Daoy (cell line): ENCODE measurements at places on chromosomes 6 and 20. TPM values are rescaled to one million over a fixed set of nuclear protein-coding genes. Genes with fewer than 3 reads are reported as not detected.

The COL11A2 gene
- 1.6 and 5.5 TPM in 2 replicates for total RNA-seq

The ADGRB3 gene
- total RNA-seq: under 0.01 TPM in 1 of 2 replicates, not detected in the other

The LST1 gene
- 0.09 and 3.5 TPM in 2 replicates for total RNA-seq

The C4B gene
- total RNA-seq: 0.30 and 3.7 TPM in 2 replicates

The PIM1 gene
- 33.3 and 45.3 TPM in 2 replicates for total RNA-seq

The TSBP1 gene
- total RNA-seq: not detected in 2 replicates

The ZC2HC1B gene
- not detected in 2 replicates for total RNA-seq

The CD24 gene
- 193 and 230 TPM in 2 replicates for total RNA-seq

The SHLD1 gene
- 2.8 and 3.0 TPM in 2 replicates for total RNA-seq

The SIRPG gene
- not detected in 2 replicates for total RNA-seq

The LY6G6F gene
- not detected in 2 replicates for total RNA-seq

The RAMACL gene
- 0.34 and 0.86 TPM in 2 replicates for total RNA-seq

The CTCFL gene
- 0.06 TPM in 1 of 2 replicates, not detected in the other for total RNA-seq

The SOX12 gene
- total RNA-seq: 1.1 and 1.5 TPM in 2 replicates

The KCNQ5 gene
- total RNA-seq: 4.4 and 5.1 TPM in 2 replicates

DNA sequence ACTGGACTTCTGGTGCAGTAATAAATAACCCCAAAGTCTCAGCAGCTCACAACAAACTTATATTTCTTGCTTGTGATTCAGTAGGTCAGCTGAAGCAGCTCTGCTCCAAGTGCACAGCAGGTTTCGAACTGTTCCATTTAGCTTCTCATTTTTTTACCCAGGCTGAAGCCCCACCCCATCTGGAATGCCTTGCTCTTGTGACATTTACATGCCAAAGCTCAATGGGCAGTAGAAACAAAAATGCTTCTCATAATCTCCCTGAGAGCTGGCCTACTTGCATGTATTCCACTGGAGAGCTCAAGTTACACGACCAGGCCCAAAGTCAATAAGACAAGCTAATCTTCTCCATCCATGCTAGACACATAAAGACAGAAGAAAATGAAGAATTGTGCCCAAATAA is 165.2 kb downstream of the HAO1 start:
- no peak for DNase-seq

DNA sequence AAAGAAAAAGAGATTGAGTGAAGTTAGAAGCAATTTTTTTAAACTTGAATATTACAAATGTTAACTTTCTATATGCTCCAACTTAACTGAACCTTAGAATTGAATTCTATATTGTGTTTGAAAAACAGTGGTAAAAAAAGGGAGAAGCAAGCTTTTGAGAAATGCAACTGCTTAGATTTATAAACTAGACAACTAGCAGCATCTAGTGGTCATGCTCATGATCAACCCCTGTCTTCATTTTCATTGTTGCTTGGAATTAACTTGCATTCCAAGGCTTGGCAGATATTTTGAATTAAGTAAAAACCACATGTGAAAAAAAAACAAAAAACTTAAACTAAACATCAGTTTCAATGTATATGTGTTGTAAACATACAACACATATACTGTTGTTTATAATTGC is 113.1 kb downstream of the C6orf58 start:
- DNase-seq: peak; percentile 2

DNA sequence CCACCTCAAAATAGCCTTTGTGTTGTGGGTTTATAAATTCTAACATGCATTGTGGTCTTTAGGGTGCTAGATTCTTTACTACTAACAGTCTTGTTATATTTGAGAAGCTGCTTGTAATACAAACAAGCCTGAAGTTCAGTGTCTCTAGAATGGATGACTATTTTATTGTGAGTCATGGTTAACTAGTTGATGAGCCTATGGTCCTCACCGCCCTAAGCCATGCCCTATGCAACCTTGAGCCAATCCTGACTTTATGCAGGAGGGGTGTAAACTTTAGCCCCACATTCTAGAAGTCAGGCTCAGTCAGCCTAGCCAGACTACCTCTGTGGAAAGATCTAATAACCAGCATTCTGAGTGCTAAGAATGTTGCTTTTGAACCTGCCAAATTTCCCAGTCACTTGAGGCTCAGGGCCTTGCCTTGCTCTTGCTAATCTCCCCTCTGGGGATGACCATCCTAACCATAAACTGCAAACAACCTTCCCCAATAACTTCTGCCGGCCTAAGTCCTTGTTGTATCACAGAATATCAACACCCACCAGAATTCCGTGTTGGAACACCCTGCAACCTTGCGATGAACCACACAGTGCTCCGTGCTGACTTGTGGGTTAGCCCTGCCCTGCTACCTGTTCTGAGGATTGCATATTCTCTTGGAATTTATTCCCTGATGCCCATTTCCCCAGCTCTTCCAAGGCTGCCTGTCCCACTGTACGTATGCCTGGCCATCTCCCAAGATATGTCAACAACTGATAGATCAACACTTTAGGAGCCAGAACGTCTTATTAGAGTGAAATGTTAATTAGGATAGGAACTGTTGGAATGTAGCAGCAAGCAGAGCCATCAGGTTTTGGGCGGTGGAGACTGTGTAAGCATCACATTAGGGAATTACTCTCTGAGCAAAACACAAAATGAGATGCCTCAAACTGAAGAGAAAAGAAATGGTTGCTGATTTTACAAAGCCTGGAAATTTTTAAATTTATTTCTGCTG is 71.7 kb upstream of the CEP85L start:
- DNase-seq: peak; percentile 31

GRCh38 chr6:96900873-96901272 is 3.2 kb upstream of the NDUFAF4 start:
- no peak for DNase-seq

GRCh38 chr6:5337573-5337972 is 76.3 kb downstream of the FARS2 start:
- DNase-seq: no peak

DNA sequence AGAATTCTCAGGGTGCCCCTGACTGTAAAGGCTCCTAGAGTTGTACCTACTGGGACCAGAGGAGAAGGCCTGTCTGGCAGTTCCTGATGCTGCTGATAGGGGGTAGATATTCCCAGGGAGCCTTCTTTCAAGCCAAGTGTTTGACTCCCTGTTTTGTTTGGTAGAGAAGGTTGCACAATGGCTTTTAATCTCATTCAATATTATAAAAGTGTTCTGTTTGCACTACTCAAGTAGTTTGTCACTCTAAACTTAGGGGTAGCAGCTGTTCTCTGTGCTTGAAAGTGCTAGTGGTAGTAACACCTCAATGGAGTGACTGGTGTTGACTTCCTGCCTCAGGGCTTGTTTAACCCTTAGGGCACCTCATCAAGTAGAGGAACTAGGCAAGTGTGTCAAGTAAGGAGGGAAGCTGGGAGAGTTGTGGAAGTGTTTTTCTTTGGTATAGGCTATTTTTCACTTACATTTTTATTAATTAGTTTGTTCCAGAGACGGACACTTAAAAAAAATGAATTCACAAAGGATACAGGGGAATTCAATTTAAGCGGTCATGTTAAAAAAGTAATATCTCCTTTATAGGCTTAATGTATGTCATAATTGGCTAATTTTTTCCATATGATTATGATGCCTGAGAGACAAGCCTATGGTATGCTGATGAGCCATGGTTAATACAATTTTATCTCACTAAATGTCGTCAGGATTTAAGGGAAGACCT is 38.1 kb downstream of the BICRAL start:
- no peak for DNase-seq

DNA sequence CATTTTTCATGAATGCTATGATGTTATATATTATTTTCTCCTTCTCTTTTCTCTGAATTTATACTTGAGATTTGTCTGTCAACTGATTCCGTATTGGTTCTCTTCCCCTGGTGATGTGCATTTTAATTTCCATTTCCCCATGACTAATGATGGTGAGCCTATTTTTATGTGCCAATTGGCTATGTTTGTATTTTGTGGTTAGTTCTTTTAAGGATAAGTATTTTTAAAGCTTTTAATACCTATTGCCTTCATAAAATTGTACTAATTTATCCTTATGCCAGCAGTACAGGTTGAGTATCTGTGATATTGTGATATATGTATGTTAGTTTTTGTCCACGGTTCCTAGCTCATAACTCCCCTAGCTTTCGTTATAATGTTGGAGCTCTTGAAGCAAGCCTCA is 2.8 kb downstream of the POLH start:
- DNase-seq: no peak

- DNase-seq: no peak
Measured at GRCh38 chr6:121858986-121859385, 423.5 kb downstream of the GJA1 start.

DNA sequence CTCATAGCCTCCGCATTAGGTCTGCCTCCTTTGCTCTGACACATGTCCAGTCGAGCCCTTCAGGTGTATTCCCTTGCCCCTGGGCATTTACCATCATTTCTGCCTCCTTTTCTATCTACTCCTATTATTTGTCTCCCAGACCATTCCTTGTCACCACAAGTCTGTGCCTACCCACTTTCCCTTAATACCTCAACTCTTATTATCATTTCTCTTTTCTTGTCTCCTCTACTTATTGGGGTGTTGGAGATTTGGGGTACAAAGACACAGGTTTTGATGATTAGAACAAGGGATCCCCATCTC is 1.4 kb downstream of the SYNGAP1 start:
- DNase-seq: no peak

DNA sequence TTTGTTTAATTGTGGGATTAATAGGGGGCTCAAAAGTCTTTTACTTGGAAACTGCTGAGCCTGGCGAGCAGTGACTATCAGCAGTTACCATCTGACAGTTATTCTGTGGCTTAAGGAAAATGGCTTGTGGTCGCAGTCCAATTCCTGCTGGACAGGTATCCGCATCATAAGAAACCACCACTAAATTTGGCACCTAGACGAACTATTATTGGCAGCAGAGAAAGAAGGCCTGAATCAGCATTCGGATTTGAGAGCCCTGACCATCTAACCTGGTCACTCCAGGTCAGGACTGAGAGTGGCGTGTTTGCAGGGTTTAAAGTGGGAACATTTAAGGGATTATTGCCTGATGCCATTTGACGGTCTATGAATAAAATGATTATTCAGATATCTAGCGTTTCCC is 146.4 kb downstream of the RPS12 start:
- DNase-seq: peak; percentile 63

DNA sequence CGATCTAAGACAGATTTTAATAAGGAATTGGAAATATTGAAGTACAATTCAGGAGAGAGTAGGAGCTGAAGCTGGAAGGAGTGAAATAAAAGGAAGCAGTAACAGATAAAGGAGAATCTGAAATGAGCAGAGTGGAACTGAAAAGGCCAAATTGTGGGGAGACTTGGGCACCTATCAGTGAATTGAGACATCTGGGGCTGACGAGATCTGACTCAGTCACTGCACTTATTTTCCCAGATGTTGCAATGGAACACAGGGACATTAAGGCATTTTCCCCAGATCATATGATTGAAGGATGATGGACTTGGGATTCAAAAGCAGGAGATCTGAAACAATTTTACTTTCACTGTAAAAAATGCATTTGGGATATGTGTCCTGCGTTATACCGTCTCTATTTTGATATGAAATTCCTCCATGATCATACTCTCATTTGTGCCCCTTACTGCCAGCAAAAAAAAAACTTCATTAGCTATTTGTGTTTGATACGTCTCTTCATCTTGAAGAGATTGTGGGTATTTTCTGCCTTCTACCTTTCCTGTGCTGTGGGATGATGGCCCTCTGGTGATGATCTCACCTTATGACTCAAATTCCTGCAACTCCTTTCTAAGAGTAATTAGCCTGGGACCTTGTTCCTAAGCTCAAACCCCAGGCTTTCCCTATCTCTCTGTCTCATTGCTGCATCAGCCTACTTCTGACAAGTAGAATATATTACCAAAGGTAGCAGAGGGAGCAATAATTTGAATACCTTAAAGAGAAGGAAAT is 278.5 kb upstream of the MAN1A1 start:
- peak; percentile 71 for DNase-seq

- no peak for DNase-seq
Measured at GRCh38 chr6:168666170-168666569, 225.2 kb downstream of the SMOC2 start.

- DNase-seq: peak; percentile 71
Measured at GRCh38 chr6:139577763-139578604, 203.5 kb upstream of the CITED2 start.

DNA sequence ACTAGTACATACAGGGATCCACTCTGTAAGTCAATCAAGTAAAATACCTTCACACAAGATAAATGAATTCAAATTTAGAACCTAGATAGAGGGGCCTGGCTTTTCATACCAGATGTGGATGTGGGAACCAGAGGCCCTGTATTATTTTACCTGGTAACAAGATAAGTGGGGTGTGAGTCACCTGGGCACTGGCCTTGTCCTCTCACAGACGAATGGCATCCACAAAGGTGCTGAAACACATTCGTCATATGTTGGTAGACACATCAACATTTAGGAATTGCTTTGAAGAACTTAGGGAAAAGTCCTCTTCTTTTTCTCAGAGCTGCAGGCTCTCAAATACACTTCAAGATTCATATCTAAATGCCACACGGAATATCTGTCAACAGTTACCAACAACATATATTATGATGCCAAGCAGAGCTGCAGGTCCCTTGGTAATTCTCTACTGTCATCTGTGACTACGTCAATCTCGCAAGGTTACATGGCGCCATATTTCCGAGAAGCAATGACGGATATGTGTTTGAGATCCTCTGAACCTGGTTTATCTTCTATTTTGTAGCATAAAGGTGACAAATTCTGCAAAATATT is 618.6 kb downstream of the EPM2A start:
- DNase-seq: no peak

- DNase-seq: no peak
Measured at GRCh38 chr20:25497586-25498279, 87.6 kb downstream of the NINL start.

DNA sequence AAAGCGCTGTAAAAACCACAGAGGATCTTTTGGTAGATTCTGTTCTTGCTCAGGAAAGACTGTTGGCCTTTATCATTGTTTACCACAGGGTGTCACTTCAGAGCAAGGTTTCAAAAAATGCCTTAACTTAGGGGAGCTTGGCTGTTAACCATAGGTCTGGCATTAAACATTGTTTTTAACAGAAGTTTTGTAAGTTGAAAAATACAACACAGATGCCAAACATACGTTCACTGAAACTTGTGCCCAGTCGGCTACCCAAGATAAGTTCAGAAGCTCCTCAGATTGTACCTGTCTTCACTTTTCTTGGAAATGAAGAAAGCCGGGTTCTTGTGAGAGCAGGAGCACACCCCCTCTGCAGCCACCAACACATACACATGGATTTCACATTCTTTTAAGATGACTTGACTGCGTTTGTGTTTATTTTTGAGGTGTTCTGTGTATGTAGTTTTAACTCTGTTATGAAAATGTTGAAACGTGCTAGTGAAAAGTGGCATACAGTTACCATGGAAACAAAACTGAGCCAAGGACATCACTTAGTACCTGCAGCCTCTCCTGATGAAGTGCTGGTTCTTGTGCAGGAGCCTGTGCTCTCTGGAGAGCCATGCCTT is 64.9 kb downstream of the SYCP2L start:
- peak; percentile 45 for DNase-seq

GRCh38 chr6:87115402-87116135 is 20.7 kb upstream of the CGA start:
- DNase-seq: no peak

- no peak for DNase-seq
Measured at GRCh38 chr6:40520084-40520483, 67.1 kb downstream of the LRFN2 start.

- DNase-seq: no peak
Measured at GRCh38 chr6:95741045-95741444, 163.7 kb downstream of the MANEA start.

GRCh38 chr20:58542411-58543095 is 27.4 kb upstream of the APCDD1L start:
- DNase-seq: peak; percentile 55

GRCh38 chr6:126107475-126108166 is 121.3 kb downstream of the TRMT11 start:
- no peak for DNase-seq

- DNase-seq: peak; percentile 95
Measured at GRCh38 chr20:51447097-51447764, 95.3 kb downstream of the NFATC2 start.
